ENCODE measurements at places on chromosomes 13 and 19. TPM values are rescaled to one million over a fixed set of nuclear protein-coding genes. Genes with fewer than 3 reads are reported as not detected.

DNA sequence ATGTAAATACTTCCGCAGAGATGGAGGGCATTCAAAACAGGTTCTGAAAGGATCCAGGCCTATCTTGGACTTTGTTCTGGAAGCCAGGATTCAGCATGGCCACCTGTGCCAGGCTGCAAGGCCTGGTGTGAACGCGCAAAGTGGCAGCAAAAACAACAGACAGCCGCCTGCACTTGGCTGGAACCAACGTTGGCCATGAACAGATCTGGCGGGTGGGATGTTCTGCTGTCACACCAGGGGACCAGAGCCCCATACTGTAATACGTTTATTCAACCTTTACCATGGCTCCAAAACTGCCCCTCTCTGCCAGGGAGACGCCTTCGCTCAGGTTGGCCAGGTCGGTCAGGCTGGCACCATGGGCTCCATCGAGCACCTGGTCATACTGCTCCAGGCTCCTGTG is 69.7 kb downstream of the EPS15L1 start:
- DNase-seq, result no peak
- no peak overlapping the region for H3K4me3 ChIP-seq
- peak overlapping the region; percentile 60 for H3K27ac ChIP-seq

DNA sequence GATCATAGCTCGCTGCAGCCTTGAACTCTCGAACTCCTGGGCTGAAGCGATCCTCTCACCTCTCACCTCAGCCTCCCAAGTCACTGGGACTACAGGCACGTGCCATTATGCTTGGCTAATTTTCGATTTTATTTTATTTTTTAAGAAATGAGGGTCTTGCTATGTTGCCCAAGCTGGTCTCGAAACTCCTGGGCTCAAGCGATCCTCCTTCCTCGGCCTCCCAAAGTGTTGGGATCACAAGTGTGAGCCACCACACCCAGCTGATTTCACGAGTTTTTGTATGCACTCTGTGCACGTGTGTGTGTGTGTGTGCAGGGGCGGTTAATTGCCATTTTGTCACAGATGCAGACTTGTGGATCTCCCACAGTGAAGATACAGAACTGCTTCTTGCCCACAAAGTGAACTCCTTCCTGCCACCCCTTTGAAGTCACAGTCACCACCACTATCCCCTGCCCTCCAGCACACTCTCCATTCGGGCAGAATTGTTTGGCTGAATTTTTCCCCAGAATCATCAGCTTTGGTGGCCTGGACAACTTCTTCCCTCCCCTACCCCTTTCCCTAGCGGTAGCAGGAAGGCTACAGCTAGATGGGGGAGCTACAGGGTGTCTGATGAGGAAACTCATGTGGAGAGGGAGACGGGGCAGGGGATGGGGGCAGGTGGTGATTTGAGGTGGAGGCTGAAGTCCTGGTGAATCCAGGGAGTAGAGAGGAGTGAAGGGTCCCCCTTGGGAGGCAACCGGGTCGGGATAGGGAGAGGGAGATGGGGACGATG is 59.6 kb downstream of the CELF5 start:
- no peak overlapping the region for H3K4me3 ChIP-seq
- no peaks in the 10 kb centered on the region for H3K27me3 ChIP-seq
- no peaks in the 10 kb centered on the region for H3K36me3 ChIP-seq
- DNase-seq, result no peak

- H3K36me3 ChIP-seq, result no peaks in the 10 kb centered on the region
- no peaks in the 10 kb centered on the region for H3K27me3 ChIP-seq
- no peak overlapping the region for H3K27ac ChIP-seq
- no peak overlapping the region for H3K4me3 ChIP-seq
- DNase-seq, result no peak
Observed at GRCh38 chr19:43681821-43682220, 11.9 kb upstream of the PLAUR start.

DNA sequence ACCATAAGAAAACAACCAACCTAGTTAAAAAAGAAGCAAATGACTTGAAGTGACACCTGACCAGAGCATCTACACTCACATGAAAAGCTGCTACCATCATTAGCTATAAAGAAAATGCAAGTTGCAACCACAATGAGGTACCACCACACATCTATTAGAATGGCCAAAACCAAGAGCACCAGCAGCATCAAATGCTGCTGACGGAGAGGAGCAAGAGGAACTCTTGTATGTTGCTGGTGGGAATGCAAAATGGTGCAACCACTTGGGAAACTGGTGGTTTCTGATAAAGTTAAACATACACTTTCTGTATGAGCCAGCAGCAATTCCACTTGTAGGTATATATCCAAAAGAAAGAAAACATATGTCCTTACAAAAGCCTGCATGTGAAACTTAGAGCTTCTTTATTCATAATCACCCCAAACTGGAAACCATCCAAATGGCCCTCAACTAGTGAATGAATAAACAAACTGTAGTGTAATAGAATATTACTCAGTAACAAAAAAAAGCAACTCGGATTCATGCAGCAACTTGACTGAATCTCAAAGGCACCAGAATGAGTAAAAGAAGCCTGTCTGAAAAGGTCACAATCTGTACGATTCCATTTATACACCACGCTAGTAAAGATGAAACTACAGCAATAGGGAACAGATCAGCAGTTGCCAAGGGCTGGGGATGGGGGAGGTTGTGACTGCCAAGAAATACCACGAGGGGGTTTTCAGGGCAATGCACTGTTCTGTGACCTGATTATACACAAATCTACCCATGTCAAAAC is 60.9 kb upstream of the RANBP3 start:
- no peak overlapping the region for H3K4me3 ChIP-seq
- peak; percentile 40 for DNase-seq
- H3K27me3 ChIP-seq, result no peaks in the 10 kb centered on the region
- H3K4me1 ChIP-seq, result no peaks in the 10 kb centered on the region
- no peak overlapping the region for H3K27ac ChIP-seq

- H3K27ac ChIP-seq, result no peak overlapping the region
- no peak for DNase-seq
- peaks cover 95% of the 10 kb centered on the region for H3K36me3 ChIP-seq
- no peak overlapping the region for H3K4me3 ChIP-seq
- no peaks in the 10 kb centered on the region for H3K4me1 ChIP-seq
Observed at GRCh38 chr19:19343016-19343362, 22.4 kb downstream of the MAU2 start.

DNA sequence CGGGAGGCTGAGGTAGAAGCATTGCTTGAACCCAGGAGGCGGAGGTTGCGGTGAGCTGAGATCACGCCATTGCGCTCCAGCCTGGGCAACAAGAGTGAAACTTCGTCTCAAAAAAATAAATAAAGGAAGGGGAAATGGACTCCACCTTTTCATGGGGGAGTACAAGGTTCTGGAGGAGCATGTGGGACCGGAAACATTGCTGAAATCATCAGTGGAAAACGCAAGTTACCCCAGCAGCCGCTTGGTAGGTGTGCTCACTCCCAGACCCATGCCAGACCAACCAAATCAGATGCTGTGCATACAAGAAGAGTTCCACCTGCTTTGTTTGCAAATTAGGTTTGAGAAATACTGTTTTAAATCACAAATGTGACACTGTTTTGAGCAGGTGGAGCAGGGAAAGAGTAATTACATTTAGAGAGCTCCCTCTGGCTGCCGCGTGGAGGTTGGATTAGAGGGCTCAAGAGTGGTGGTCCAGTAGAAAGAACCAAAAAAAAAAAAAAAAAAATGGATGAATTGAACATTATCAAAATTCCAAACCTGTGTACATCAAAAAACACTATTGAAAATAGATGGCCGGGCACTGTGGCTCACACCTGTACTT is 4.9 kb downstream of the ERICH4 start:
- H3K36me3 ChIP-seq, result no peaks in the 10 kb centered on the region
- DNase-seq, result no peak
- peak overlapping the region; percentile 8 for H3K4me3 ChIP-seq
- no peaks in the 10 kb centered on the region for H3K4me1 ChIP-seq

GRCh38 chr19:33134571-33135041 is 2.7 kb downstream of the WDR88 start:
- no peaks in the 10 kb centered on the region for H3K27me3 ChIP-seq
- H3K36me3 ChIP-seq, result peaks cover 14% of the 10 kb centered on the region
- H3K4me1 ChIP-seq, result no peaks in the 10 kb centered on the region
- no peak for DNase-seq
- no peak overlapping the region for H3K4me3 ChIP-seq

- no peak for DNase-seq
- no peaks in the 10 kb centered on the region for H3K36me3 ChIP-seq
Observed at GRCh38 chr13:100138859-100139491, 50.1 kb downstream of the PCCA start.

DNA sequence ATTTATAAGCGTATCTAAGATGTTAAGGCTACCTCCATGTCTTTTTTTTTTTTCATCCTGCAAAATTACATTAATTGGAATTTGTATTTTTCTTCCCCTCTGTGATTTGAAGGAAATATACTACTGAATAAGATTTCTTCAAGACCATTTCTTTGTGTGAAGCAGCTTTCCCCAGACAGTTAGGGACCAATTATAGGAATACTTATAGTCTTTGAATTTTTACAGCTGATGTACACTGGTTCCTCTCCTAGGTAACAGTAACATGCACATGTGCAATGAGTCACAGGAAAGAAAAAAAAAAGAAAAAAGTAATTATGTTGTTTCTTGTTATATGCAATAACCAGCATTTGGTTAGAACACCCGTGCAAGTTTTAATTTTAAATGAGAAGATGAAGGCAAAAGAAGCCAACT is 82.0 kb downstream of the PCDH9 start:
- no peaks in the 10 kb centered on the region for H3K36me3 ChIP-seq
- peak overlapping the region; percentile 68 for H3K27ac ChIP-seq
- H3K4me1 ChIP-seq, result no peaks in the 10 kb centered on the region
- H3K4me3 ChIP-seq, result no peak overlapping the region
- no peak for DNase-seq
- no peaks in the 10 kb centered on the region for H3K27me3 ChIP-seq

DNA sequence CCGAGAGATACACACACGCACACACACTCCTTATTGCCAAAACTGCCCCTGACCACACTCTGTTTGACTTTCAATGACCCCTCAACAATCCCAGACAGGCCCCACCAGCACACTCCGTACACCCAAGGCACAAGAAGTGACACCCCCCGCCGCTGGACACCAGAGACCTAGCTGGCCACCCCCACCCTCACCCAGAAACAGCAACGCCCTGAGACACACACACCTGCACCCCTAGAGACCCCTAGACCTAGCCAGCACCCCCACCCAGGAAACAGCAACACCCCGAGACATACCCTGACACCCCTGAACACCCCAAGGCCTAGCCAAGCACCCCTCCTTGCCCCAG is 1.1 kb upstream of the PTGER1 start:
- DNase-seq, result no peak
- peaks cover 61% of the 10 kb centered on the region for H3K4me1 ChIP-seq
- H3K4me3 ChIP-seq, result no peak overlapping the region
- H3K36me3 ChIP-seq, result peaks cover 39% of the 10 kb centered on the region
- peaks cover 7% of the 10 kb centered on the region for H3K27me3 ChIP-seq

- H3K4me1 ChIP-seq, result no peaks in the 10 kb centered on the region
- H3K4me3 ChIP-seq, result no peak overlapping the region
- no peaks in the 10 kb centered on the region for H3K27me3 ChIP-seq
- no peak overlapping the region for H3K27ac ChIP-seq
Observed at GRCh38 chr19:49348305-49349189, 13.3 kb downstream of the CD37 start.

GRCh38 chr19:16361254-16361653 is 36.6 kb downstream of the KLF2 start:
- peaks cover 29% of the 10 kb centered on the region for H3K4me1 ChIP-seq
- H3K4me3 ChIP-seq, result no peak overlapping the region
- H3K27me3 ChIP-seq, result no peaks in the 10 kb centered on the region

DNA sequence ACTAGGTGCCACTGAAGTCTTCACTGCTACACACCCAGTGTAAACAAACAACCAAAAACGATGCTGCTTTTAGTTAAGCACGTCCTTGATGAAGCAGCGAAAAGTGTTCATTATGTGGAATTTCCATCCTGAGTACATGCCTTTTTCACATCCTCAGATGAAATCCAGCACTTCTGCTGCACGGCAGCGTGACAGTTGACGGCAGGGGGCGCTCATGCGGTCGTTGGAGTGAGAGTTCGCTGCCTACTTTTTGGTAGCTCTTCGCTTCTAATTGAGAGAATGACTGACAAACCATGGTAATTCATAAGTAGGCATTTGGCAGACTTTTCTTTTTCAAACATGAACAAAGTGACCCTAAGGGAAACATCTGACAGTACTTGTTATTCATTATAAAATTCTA is 1124.9 kb downstream of the EFNB2 start:
- no peak for DNase-seq
- no peaks in the 10 kb centered on the region for H3K4me1 ChIP-seq
- no peak overlapping the region for H3K27ac ChIP-seq
- H3K27me3 ChIP-seq, result no peaks in the 10 kb centered on the region
- no peaks in the 10 kb centered on the region for H3K36me3 ChIP-seq

DNA sequence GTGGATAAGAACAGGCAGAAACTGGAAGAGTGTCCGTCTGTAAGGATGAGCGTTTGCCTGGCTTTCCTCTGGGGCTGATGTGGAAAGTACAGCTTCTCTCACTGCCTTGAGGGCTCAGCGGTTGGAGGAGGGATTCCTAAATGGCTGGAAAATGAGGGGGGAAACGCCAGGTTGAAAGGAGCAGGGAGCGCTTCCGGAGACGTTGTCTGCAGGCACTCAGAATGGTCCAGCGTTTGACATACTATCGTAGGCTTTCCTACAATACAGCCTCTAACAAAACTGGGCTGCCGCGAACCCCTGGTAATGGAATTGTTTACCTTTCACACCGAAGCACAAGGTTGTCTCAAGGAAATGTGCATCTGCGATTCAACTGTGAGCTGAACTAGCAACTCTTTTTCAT is 39.9 kb downstream of the MRPL57 start:
- no peaks in the 10 kb centered on the region for H3K27me3 ChIP-seq
- H3K4me3 ChIP-seq, result no peak overlapping the region
- no peaks in the 10 kb centered on the region for H3K4me1 ChIP-seq
- no peak overlapping the region for H3K27ac ChIP-seq
- DNase-seq, result no peak

GRCh38 chr13:77729502-77730221 is 32.2 kb downstream of the SLAIN1 start:
- no peak overlapping the region for H3K4me3 ChIP-seq
- no peaks in the 10 kb centered on the region for H3K4me1 ChIP-seq
- no peaks in the 10 kb centered on the region for H3K36me3 ChIP-seq
- no peak overlapping the region for H3K27ac ChIP-seq
- H3K27me3 ChIP-seq, result no peaks in the 10 kb centered on the region

GRCh38 chr19:19615086-19615485 is 3.4 kb downstream of the PBX4 start:
- H3K4me1 ChIP-seq, result peaks cover 9% of the 10 kb centered on the region
- H3K36me3 ChIP-seq, result no peaks in the 10 kb centered on the region
- no peak overlapping the region for H3K27ac ChIP-seq

DNA sequence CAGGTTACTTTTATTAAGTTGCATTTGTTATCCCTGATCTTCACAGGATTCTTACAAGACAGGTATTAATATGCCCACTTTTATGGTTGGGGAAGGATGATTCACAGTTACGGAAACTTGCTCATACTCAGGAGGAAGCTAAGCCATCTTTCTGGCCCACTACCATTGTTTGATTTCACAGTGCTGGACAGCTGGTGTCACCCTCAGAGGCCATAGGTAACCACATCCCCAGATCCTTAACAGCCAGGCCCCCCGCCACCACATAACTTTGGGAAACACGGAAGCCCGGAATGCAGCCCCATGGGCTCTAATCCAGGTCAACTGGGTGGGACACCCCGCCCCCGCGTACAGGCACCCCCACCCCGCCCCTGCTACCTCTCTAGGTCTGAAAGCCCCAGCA is 119.7 kb downstream of the IRS2 start:
- no peaks in the 10 kb centered on the region for H3K4me1 ChIP-seq
- no peaks in the 10 kb centered on the region for H3K27me3 ChIP-seq
- no peak overlapping the region for H3K27ac ChIP-seq
- no peak overlapping the region for H3K4me3 ChIP-seq
- DNase-seq, result no peak

FUT1 gene
- 3.1 TPM for total RNA-seq

CDX2 gene
- not detected for total RNA-seq

RASAL3 gene
- 0.48 TPM for total RNA-seq

NLRP11 gene
- total RNA-seq, result not detected

All from right atrium auricular region (tissue), 2 donors.